ENCODE measurements at places on chromosomes 2 and 18.

DNA sequence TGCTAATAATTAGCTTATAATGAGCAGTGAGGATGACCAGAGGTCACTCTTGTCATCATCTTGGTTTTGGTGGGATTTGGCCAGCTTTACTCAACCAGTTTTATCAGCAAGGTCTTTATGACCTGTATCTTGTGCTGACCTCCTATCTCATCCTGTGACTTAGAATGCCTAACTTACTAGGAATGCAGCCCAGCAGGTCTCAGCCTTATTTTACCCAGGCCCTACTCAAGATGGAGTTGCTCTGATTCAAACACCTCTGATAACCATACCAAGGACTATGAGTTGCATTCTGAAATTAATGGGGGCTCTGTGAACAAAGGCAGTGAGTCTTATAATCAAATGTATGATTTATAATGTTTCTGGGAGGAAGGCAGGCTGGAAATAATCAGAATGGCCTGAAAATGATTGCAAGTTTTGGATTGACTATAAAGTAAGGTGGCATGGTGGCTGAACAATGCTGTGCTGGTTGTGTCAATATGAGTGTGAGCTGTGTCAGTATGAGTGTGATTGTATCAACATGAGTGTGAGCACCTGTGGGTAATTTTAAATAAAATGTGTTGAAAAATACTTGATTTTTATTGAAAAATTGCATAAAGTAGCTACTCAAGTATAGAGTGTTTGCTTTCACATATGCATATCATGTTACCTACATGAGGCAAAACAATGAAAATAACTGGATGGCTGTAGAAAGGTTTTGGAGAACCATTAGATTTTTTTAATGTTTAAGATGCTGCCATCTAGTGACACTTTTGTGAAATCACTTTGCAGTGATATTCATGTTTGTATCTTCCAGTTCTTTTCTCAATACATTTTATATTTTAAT lies 103.0 kb downstream of the KYNU start:
- peak; percentile 59 for DNase-seq

DNA sequence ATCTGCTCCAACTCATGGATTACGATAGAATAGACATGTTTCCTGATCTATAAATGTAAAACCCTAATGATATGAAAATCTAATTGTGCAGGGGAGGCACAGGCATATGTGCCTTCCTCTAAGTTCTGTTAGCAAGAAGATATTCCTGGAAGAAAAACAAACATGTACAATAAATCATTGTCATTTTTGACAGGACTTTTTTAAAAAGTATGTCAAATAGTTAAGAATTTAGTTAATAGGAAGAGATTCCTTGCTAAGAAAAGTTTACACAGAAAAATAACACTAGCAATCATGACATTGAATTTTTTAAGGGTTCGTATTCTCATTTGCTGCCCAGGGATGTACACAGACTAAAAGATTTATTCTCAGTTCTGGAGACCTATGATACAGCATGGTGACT lies 15.3 kb upstream of the CREB1 start:
- no peak for DNase-seq

DNA sequence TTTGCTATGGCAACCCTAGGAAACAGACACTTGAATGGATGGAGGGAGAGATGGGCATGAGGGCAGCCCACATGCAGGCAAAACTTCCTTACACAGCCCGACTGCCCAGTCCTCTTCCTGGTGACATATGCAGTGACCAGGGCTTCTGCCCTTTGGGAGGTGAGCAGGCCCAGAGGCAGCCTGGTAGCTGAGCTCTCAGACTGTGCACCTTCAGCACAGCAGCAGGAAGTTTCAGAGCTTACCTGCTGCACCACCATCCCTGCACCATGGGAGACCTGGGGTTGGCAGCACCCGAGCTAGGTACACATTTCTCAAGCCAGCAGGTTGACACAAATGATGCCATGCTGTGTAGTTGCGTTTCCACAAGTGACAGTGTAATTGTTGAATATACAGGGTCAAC lies 97.6 kb upstream of the LMAN1 start:
- DNase-seq, result no peak

GRCh38 chr2:145927131-145927950 lies 1407.4 kb upstream of the ZEB2 start:
- DNase-seq, result no peak

GRCh38 chr2:45612731-45613130 lies 1.7 kb upstream of the SRBD1 start:
- DNase-seq, result no peak

DNA sequence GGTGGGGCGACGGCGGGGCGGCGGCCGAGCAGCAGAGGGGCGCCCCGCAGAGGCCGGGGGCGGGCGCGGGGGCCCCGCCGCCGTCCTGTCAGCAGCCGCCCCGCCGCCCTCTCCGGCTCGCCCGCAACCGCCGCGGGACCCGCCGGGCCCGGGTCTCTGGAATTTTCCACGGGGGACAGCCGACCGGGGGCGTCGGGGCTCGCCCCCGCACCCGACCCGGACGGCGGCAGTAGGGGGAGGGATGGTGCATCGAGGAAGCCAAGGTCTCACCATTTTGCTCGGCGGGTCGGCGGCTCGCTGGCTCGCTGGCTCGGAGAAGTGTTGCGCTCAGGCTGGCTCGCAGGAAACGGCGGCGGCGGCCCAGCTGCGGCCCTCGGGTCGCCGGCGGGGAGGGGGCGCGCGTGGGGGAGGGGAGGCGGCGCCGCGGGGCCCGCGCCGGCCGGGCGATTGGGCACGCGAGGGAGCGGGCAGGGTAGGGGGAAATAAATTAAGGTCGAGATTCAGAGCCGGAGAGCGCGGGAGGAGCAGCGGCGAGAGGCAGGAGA lies 405 bp downstream of the PPP3R1 start:
- no peak for DNase-seq

- DNase-seq, result no peak
Measured at GRCh38 chr2:228545041-228545747, 363.7 kb upstream of the SPHKAP start.

Measured in NB4 (cell line).